ENCODE measurements at places on chromosomes 11 and 22.

GRCh38 chr11:94794287-94795168 lies 26.4 kb downstream of the AMOTL1 start:
- no peak for DNase-seq

DNA sequence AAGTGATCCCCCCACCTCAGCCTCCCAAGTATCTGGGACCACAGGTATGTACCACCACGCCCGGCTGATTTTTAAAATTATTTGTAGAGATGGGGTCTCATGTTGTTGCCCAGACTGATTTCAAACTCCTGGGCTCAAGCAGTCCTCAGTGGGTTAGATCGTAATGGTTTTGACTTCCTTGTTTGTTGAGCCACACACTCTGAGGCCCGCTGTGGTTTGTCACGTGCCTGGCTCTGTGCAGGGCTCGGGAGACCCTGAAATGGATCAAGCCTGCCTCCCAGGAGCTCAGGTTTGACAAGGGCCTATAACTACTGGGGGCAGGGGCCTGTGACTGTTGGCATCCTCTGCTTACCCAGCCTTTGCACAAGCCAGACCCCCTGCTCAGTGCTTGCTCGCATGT lies 68.1 kb downstream of the MPPED1 start:
- DNase-seq: no peak

- no peak for DNase-seq
Measured at GRCh38 chr22:36036167-36036624, 7.6 kb upstream of the RBFOX2 start.

- no peak for DNase-seq
Measured at GRCh38 chr11:113397212-113397611, 9.6 kb downstream of the ANKK1 start.

GRCh38 chr22:48444320-48445112 lies 1383.2 kb downstream of the BRD1 start:
- no peak for DNase-seq

GRCh38 chr11:122287401-122287800 lies 171.4 kb upstream of the BLID start:
- no peak for DNase-seq

- no peak for DNase-seq
Measured at GRCh38 chr11:93796441-93797231, 12.6 kb downstream of the MED17 start.

- DNase-seq: no peak
Measured at GRCh38 chr11:114977651-114978050, 299.3 kb downstream of the NXPE2 start.

- no peak for DNase-seq
Measured at GRCh38 chr11:45607995-45608394, 57.4 kb downstream of the CHST1 start.

DNA sequence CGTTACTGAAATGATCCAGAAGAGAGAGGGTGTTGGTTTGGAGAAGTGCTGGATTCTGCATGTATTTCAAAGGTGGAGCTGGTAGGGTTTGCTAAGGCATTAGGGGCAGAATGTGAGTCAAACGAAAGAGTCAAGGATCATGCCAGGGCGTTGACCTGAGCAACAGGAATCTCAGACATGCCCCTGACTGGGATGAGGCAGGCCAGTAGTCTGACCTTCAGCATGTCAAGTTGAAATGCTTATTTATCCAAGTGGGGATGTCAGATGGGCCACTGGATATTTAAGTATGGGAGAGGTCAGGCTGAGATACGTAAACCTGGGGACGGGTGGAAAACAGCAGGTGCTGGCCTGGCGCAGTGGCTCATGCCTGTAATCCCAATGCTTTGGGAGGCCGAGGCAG lies 2.7 kb upstream of the TSGA10IP start:
- no peak for DNase-seq

DNA sequence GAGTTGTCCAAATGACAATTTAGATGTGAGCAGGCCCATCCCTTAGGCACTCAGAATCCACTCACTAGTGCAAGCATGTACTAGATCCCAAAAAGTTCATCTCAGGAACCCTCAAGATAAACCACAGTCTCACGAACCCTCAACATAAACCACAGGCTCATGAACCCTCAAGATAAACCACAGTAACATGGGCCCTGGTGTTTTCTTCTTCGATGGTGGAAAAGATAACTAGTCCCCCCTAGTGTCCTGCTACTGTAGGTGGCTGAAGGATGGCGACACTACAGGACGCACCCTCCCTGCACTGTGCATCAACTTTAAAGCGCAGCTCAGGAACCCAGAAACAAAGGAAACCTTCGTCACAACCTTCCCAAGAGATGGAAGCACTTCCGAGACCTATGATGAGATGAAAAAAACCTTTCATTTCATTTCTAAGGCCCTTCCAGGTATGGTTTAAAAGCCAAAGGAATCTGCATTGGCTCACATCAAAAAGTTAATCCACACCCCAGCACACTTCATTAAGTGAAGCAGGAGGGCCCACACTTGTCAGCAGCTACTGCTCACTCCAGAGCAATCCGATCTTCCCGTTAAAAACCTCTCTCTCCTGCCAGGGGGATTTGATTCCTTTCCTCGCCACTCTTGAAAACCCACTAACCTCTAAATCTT lies 2.4 kb downstream of the LARGE1 start:
- no peak for DNase-seq

DNA sequence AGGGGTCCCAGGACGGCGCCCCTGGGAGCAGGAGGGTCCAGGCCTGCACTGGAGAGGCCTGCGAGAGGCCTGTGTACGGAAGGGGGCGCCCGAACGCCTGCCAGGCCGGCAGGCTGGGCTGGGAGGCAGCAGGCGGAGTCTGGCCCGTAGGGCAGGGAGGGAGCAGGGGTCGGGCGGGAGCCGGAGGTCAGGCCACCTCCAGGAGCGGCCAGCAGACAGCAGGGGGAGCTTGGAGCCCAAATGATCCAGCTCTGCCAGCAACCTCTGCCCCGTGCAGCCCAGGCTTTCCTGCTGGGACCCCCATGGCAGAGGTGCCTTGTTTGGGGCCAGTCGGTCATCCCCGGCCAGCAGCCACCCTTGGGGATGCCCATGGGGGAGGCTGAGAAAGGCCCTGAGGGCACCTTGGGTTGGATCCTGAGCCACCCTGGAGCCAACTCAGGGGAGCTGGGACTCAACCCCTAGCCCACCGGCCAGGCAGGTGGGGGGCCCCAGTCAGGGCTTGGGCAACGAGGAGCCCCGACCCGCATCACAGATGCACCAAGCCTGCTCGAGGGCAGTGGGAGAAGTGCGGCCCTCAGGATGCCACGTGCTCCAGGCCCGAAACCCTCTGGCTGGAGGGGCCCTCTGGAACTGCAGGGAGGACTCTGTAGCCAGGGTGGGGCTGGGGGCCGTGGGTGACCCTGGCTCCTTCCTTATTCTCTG lies 9.6 kb upstream of the SYT8 start:
- no peak for DNase-seq

- no peak for DNase-seq
Measured at GRCh38 chr11:8127447-8127846, 41.4 kb downstream of the RIC3 start.

GRCh38 chr22:43222262-43222661 lies 35.3 kb upstream of the TTLL12 start:
- no peak for DNase-seq

GRCh38 chr11:63910675-63911074 lies 6.3 kb downstream of the RCOR2 start:
- DNase-seq: no peak

GRCh38 chr11:16012125-16012751 lies 344.1 kb downstream of the SOX6 start:
- no peak for DNase-seq

- DNase-seq: no peak
Measured at GRCh38 chr11:88536616-88537265, 199.2 kb upstream of the CTSC start.

Measured in stimulated activated CD8-positive, alpha-beta memory T cell treated with anti-CD3 and anti-CD28 coated beads, Interleukin-7, amount 100 ng/mL, for 1 hour (primary cell).